ENCODE measurements at places on chromosomes 7 and 10.

DNA sequence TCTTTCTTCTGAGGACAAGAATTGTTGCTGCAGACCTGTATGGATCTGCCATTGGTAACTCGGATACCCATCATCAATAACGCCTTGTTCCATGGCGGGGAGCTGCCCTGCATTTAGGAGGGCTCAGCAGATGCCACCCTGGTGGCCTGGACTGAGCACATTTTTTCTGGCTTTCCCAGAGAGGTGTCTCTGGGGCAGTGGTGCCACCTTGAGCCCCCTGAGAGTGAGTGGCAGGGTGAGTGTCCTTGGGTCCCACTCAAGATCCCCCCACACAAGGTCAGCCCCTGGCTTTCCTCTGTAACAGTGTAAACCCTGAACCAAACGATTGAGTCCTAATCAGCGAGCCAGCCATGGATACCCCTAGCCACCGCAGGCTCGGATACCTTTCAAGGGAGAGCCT is 258.6 kb downstream of the GLRX3 start:
- DNase-seq = no peak

- DNase-seq = no peak
Measured at GRCh38 chr7:52857367-52857766, 178.1 kb upstream of the POM121L12 start.

- peak; percentile 72 for DNase-seq
Measured at GRCh38 chr7:105655500-105656380, 74.4 kb upstream of the EFCAB10 start.

- DNase-seq = no peak
Measured at GRCh38 chr7:5666361-5666760, 115.1 kb downstream of the RNF216 start.

GRCh38 chr10:77550378-77550777 is 87.2 kb downstream of the KCNMA1 start:
- DNase-seq = no peak

DNA sequence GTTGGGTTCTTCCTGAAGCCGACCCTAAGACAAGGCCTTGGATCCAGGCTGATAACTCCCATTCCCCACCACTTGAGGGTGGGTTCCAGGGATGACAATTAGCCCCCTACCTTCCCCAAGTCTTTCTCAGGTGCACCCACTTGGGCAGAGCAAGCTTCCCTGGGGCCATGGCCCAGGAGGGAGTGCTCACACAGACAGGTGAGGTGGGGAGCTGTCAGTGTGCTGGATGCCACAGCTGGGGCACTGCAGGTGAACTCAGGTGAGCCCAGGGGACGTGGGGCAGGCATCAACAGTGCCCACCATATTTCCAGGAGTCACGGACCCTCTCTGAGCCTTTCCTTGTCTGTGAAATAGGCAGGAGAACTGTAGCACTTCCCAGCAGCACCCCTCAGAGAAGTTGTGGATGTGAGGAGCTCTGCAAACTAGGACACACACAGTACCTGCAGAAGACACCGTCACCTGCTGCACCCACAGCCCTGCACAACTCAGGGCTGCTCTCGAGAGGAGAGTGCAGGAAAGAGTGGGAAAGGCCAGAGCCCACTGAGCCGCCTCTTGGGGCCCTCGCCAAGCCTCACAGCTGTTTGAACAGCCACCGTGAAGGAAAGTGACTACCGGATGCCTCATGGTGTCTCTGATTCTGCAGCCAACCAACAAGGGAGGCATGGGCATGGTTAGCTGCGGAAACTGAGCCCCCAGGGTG is 17.9 kb downstream of the SH3PXD2A start:
- no peak for DNase-seq

DNA sequence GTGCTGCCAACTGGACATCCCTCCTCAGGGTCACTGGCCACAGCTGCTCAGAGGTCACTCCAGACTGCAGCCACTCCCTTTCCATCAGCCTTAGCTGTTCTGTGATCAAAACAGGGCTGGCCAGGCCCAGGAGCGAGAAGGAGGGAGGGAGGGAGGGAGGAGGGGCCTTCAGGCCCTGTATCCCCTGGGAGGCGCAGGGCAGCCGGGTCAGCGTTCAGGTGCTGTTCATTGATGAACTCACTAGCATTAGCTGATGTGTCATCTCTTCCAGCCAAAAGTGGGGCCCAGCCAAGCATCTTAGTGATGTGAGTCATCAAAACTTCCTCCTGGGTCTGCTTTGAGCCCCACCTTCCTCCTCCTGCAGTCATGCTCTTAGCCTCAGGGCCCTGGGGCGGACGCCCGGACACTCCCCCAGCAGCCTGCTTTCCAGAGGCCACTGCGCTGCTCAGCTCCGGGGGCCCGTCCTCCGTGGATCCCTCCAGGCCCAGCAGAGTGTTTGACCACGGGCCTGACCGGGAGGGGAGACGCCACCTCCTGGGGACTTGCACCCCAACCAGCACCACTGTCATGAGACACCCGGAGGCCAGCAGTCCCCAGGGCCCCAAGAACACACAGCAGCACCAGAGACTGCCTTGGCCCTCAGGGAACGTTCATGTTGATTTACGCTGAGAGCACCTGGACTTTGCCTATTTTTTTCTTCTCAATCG is 149.2 kb downstream of the PRKAG2 start:
- DNase-seq = peak; percentile 25

All from thyroid gland (tissue), 4 donors.